Activated CD4-positive, alpha-beta T cell treated with anti-CD3 and anti-CD28 coated beads, Interleukin-10, Interleukin-2, amounts not matched to agents 100 ng/mL and 50 ng/mL, durations not matched to agents 16 hours and 8 hours (primary cell): ENCODE measurements at places on chromosomes 16 and 17.

- DNase-seq, result peak; percentile 53
Observed at GRCh38 chr16:30934827-30935557, 11.6 kb downstream of the FBXL19 start.

- peak; percentile 71 for DNase-seq
Observed at GRCh38 chr17:78484271-78485246, 92.6 kb downstream of the DNAH17 start.

DNA sequence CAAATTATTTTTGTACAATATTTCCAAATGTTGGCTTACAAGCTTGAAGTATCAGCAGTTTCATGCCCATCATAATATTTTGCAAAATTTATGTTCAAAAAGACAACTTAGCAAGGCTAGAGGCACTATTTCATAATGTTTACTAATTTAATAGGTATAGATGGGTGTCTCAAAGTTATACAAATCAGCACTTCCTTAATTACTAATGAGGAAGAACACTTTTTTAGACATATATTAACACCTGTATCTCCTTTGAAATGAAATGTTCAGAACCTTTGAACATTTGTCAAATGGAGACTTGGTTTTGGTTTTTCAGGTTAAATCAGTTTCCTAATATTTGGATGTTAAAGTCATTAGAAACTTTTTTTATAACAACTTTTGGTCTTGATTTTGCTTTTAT lies 2.2 kb downstream of the TAT start:
- no peak for DNase-seq

- DNase-seq, result no peak
Observed at GRCh38 chr17:5881849-5882248, 188.3 kb upstream of the WSCD1 start.
